ENCODE measurements at places on chromosomes 7 and 10.
A peak's percentile ranks its signal among the peaks of the same experiment; 100 is the strongest.

GRCh38 chr7:129499999-129500398, 2.3 kb upstream of the SMKR1 start:
- no peak for DNase-seq

- DNase-seq, result no peak
Measured at GRCh38 chr10:128095027-128095752, 31.0 kb downstream of the MKI67 start.

GRCh38 chr10:110398419-110399105, 93.8 kb upstream of the SMNDC1 start:
- DNase-seq, result peak; percentile 99

- no peak for DNase-seq
Measured at GRCh38 chr7:30170476-30171205, 35.9 kb downstream of the MTURN start.

GRCh38 chr10:118298787-118299186, 43.3 kb downstream of the FAM204A start:
- no peak for DNase-seq

- DNase-seq, result peak; percentile 42
Measured at GRCh38 chr10:76868098-76868977, 769.3 kb downstream of the KCNMA1 start.

- no peak for DNase-seq
Measured at GRCh38 chr7:8169171-8169570, 92.8 kb downstream of the ICA1 start.

DNA sequence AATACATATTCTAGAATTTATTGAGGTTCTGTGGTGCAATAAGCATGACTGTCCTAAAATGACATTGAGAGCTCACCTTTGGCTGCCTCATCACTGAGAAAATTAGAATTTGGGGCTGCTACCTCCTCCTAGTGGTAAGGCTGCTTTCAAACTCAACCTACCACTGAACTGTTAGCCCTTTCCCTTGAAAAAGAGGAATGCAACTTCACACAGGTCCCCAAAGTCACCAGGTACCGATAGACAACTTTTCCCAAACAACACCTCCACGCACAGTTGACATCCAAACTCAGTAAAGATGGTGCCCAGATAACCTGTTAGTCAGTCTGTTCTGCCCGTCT, 75.9 kb upstream of the SCIN start:
- no peak for DNase-seq

DNA sequence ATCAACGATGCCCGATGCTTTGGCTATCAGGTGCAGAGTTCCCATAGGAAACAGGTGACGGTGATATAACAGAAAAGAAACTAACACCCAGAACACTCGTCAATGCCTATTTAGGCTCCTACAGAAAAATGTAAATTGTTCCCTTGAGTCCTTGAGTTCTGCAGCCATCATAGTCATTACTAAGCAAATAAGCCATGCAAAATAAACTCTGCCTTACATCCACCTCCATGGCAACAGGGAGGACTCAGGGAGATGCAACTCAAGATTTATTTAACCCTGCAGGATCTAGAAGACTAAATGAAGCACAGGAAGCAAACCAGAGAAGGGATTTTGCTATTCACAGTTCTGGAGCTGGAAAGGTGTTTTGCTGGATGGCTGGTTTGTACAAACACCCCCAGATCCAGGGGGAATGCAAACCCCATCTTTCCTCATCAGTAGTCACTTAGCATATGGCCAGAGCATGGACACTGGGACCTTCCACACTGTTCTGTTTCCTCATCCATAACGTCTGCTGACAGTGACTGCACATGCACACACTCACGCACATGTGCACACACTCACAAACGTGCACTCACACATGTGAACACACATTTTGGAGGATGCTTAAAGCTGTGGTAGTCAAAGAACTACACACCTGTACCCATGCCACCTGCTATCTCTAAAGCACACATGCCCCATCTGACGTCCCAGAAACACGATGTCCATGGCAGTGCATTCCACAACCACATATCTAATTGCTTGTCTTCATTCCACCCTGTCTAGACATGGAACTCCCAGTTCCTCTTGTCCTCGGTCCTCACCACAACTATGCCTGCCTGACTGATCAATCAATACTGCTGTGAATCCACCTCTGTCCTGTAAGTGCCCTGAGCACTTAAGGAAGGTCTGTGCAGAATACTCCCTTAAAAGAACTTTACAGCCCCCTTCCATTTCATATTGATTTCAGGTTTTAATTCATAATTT, 178.2 kb downstream of the COBL start:
- no peak for DNase-seq

DNA sequence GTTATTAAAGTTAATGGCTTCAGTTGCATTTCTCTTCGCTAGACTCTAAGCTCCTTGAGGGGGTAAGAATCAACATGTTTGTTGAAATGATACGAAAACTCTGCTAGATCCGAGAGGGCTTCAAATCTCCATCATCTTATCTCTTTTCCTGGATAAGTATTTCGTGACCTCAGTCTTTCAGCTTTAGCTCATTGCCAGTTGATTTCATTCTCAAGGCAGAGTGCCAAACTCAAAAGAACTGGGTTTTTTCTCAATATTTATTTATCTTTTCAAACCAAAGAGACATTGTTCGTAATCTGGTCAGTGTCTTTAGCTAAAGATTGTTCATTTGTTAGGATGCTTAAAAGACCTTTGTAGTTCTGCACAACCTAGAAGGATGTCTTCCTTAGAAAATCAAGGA, 108.9 kb downstream of the ARID5B start:
- no peak for DNase-seq

- peak; percentile 54 for DNase-seq
Measured at GRCh38 chr10:62036186-62037081, 134.9 kb downstream of the ARID5B start.

GRCh38 chr7:131358636-131359035, 31.0 kb downstream of the MKLN1 start:
- DNase-seq, result no peak

DNA sequence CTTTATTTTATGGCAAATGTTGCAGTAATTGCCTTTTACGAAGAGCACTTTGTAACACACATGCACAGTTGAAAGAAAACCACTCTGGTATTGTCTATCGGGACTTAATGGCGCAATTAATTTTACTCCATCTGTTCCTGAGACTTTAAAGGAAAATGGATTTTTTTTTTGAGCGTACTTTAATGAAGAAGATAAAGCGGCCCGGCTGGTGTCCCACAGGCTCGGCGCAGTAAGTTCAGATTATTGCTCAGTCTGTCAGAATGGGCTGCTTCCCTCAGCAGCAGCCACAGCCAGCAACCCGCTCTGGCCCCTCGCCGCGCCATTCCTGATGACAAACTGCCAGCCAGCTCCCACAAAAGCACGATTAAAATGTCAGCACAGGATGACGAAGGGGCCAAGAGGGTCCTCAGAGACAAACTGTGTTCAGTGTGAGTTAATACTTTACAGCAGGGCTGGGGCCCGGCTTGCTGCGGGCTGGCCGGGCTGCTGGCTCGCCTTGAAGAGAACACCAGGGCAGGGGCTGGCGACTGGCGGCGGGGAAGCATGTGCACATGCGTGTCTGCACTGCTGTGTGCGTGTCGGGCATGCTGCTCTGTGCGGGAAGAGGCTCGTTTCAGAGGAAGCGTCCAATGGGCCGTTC, 501.0 kb upstream of the GALNT17 start:
- DNase-seq, result peak; percentile 60

- peak; percentile 20 for DNase-seq
Measured at GRCh38 chr10:96720422-96721206, at the start of gene PIK3AP1. Gene PIK3AP1, minus strand, starts transcription at chr10:96720514. Its CDS starts 120 bp downstream, at chr10:96720394.

All from EH (cell line).